HEK293T (cell line): ENCODE measurements at places on chromosomes 12 and 14.

GRCh38 chr14:77140359-77141213 is 1.0 kb downstream of the ZDHHC22 start:
- DNase-seq = peak; percentile 36

GRCh38 chr12:58414398-58414871 is 473.1 kb downstream of the ATP23 start:
- DNase-seq = no peak

DNA sequence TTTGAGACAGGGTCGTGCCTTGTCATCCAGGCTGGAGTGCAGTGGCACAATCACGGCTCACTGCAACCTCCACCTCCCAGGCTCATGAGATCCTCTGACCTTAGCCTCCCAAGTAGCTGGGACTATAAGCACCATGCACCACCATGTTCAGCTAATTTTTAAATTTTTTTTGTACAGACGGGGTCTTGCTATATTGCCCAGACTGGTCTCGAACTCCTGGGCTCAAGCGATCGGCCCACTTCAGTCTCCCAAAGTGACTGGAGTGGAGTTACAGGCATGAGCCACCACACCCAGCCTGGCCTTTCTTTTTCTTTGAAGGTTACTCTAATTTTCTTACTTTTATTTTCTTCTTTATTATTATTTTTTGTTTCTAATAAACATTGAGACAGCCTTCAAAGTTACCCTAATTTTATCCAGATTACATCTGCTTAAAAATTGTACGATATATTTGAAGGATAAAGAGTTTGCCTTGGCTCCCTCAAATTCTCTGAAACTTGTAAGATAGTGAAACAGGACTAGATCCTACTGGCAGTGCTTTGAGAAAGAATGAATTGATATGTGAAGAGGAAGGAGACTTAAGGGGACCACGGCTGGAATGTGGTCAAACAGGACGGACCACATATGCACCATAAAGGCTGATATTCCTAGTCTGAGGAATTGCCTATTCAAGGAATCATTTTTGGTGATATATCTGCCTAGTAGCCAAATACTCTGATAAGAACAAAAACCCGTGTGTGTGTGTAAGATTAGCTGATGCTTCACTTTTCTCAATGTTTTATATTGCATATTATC is 14.1 kb upstream of the SINHCAF start:
- no peak for DNase-seq

GRCh38 chr12:69988481-69989321 is 163.7 kb downstream of the MYRFL start:
- no peak for DNase-seq

- no peak for DNase-seq
These were observed 99.2 kb downstream of the SCARB1 start for GRCh38 chr12:124764451-124764850.

- no peak for DNase-seq
These were observed 37.6 kb downstream of the DEGS2 start for GRCh38 chr14:100121643-100122480.
